Activated B cell treated with CpG ODN at 0.5 μM for 24 hours (primary cell): ENCODE measurements at places on chromosomes 4 and X. TPM values are rescaled to one million over a fixed set of nuclear protein-coding genes. Genes with fewer than 3 reads are reported as not detected.

The BMX gene
- not detected in 2 replicates for total RNA-seq

The SMIM10L2A gene
- total RNA-seq, result 0.10 and 0.11 TPM in 2 replicates

The SLC16A2 gene
- total RNA-seq, result not detected in 2 replicates

DNA sequence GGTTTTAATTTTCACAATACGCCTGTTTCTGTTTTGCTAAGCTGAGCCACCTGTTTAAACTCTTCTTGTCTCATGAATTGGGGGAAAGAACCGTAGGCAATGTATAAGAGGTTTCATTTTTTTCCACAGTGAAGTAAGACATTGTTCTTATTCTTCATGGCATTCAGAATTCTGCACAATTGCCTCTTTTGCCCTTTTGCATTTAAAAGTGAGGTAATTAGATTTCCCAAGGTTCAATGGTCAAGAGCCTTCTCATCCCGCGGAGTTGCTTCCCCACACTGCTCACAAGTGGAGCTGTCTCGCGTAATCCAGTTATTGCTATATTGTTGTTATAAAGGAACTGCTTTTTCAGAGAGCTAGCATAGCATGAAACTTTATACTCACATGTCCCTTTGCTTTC, 90.9 kb upstream of the SPRY1 start:
- no peak for DNase-seq

GRCh38 chr4:184012937-184013336, 107.8 kb downstream of the STOX2 start:
- no peak for DNase-seq

The ARMCX6 gene
- total RNA-seq, result 45.1 and 50.5 TPM in 2 replicates

- DNase-seq, result no peak
Measured at GRCh38 chr4:139841464-139842195, 176.0 kb downstream of the MGST2 start.

GRCh38 chr4:2671267-2671895, 84.8 kb downstream of the TNIP2 start:
- no peak for DNase-seq

DNA sequence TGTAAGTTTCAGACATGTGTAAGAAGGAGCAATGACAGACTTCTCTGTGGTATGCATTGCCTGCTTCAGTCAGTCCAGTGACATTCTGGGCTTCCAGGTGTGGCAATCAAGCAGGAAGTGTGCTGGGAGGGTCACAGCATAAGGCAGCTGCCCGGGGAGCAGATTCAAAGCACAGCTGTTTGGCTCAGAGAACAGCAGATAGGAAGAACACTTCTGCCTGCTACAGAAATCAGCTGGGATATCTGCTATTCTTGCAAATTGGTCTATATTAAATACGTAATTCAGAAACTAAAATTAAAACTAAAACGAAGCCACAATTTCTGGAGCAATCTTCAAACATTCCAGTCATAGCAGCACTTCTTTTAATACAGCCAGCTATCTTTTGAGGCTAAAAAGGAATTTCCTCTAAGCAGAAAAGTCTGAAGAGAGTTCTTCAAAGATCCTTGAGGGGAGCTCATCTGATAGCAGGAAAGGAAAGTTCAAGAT, 47.5 kb upstream of the GALNT7 start:
- no peak for DNase-seq

DNA sequence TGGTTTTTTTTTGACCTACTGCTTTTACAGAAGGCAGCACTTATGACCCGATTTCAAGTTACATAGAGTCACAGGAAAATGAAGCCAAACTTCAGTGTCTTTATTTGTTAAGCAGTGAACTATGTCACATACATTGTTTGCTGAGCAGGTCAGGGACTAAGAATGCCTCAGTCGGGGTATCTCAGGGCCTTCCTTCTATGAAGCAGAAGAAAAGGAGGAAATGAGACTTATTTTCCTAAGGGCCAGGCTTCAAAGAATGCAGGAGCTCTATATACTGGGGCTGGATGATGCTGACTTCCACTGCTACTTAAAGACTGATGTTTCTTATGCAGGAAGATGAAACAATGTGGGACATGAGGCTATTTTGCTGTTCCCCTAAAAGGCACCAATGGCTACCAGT, 558.4 kb upstream of the IGFBP7 start:
- no peak for DNase-seq

DNA sequence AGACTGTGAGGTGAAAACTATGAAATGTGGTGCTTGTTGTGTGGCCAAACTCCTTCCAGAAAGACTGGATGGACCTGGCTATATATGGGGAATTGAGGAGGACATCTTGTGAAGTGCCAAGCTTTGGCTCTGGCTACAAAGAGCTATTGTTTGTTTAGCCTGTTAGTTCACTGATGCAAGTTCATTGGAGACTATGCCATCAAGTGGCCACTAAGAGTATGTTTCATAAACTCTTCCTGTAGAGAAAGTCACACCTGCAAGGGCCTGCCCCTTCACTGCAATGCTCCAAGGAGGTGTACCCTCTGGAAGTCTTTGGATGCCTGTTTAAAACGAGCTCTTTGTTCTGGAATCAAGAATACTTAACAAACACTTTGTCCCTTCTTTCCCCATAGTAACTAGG, 382.0 kb downstream of the GABRG1 start:
- no peak for DNase-seq
